ENCODE measurements at places on chromosomes 4 and X.

- no peak for DNase-seq
Measured at GRCh38 chr4:8035371-8035780, 95.7 kb upstream of the AFAP1 start.

DNA sequence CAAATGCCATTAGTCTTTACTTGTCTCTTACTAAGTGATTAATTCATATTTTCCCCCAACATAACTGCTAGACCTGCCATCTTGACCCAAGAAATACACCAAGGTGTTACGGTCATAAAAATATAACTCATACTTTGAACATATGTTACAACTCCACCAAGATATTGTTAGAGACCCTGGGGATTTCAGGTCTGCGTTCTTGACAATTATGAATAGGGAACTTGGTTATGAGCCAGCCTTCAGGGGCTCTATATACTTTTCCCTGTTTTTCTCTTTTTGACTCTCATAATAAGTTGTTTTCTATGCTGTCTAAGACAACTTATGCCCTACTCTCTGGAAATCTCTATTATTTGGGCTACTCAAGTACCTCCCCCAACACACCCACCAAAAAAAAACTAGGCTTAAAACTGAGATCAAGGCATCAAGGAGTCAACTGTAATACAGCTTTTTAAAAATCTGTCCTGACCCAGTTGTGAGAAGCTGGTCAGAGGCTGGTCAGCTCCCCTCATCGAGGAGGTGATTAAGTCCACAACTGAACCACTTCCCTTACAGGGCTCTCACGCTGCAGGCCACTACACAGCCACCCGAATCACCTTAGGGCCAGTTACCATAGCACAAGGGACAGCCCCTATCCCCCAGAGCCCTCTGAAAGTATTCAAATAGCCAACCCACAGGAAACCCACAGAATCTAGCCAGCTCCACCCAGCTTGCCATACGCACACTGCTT lies 10.5 kb upstream of the TLR3 start:
- DNase-seq = no peak

- no peak for DNase-seq
Measured at GRCh38 chr4:15653864-15654592, 1.1 kb downstream of the FBXL5 start.

DNA sequence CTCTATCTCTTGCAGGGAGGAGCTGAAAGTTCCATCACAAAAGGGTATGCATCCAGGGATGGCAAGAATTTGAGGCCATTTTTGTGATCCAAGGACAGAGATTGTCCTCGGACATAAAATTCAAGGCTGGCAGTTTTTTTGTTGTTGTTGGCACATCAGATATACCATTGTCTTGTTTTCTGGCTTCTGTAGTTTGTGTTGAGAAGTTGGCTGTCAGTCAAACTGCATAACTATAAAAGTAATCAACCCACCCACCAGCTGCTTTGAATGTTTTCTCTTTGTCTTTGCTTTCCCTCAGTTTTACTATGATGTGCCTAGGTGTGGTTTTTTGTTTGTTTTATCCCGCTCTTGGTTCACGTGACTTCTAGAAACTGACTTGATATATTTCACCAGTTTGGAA lies 21.6 kb upstream of the PDZD4 start:
- DNase-seq = no peak

DNA sequence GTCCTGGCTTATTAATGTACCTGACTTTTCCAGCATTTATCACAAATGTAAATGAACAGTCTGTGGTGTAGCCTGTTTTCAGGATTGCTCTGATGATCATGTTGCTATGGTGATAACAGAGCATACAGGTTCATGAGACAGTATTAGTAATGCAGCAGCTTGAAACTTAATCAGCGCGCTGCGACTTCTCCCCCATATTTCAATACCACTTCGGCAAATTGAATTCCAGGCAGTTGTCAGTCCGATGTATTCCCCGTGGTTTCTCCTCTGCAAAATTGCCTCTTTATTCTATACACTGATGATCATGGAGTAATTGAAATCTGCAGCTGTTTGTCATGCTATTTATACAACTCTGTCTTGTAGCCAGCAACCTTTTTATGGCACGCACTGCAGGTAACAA lies 239.3 kb downstream of the C4orf33 start:
- peak; percentile 28 for DNase-seq

GRCh38 chr4:53767482-53767881 lies 176.2 kb upstream of the LNX1 start:
- DNase-seq = no peak

DNA sequence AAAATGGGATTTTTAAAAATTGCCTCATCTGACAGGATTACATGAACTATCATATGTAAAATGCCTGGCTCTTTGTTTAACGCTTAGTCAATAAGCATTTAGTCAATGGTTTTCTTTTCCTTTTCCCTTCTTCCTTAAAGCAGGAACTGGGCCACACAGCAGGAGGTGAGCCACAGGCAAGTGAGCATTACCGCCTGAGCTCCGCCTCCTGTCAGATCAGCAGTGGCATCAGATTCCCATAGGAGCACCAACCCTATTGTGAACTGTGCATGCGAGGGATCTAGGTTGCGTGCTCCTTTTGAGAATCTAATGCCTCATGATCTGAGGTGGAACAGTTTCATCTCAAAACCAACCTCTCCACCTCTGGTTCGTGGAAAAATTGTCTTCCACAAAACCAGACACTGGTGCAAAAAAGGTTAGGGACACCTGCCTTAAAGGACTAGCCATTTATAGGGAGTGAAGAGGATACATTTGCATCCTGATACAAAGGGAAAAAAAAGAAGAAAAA lies 306.1 kb downstream of the FBXW7 start:
- peak; percentile 2 for DNase-seq

DNA sequence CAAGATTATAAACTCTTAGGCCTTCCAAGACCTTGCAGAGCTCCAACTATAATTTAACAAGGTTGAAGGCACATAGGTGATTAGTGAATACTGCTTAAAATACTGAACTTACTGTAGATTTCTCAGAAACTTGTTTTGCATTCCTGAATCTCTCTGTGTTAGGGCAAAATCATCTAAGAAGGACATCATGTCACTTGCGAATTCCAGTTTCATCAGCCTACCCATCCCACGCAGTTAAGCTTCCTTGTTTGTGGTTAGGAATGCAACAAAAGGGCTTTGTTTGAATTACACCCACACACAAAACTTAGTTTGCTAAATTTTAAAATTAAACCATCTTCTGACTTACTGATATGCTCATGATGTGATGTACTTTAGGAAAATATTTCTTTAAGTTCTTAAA lies 174.0 kb downstream of the SOWAHB start:
- DNase-seq = no peak

DNA sequence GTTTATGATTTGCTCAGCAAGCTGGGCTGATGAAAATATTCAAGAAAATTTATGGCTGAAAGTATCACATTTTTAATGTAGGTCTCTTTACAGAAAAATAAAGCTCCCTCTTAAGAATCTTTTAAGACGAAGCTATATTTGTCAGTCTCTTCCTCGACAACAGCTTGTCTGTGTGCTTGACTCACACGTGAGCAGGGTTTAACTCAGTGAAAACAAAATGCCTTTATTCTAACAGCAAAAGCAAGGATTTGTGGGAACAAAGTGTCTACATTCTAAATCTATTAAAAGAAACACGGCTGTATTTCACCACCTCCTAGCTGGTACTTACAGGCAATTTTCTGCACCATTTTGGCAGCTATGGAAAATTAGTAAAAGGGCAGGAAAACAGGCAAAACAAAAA lies 75.5 kb downstream of the NYX start:
- no peak for DNase-seq

DNA sequence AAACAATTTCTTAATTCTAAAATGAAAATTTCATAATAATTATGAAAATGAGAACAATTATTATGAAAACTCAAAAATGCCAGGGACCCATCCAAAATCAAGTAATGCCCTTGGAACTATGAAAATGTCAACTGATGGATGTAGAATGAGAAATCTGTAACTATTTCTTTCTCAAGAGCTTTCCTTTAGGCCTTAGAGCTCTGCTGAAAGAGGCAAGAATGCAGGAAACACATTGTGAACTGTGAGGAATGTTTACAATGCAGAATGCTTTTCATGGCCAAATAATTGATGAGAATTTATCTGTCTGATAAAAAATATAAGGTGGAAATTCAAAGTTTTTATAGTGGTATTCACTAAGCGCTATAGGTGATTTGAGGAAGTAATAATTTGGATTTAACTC lies 207.1 kb upstream of the PCDH18 start:
- DNase-seq = no peak

DNA sequence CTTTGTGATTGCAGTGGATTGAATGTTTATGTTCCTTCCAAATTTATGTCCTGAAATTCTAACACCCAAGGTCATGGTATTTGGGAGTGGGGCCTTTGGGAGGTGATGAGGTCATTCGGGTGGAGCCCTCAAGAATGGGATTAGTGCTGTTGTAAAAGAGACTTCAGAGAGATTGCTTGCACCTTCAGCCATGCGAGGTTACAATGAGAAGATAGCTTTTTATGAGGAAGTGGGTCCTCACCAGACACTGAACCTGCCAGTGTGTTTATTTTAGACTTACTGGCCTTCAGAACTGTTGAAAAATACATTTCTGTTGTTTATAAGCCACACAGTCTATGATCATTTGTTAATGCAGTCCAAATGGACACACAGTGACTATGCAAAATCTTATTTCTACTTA lies 161.0 kb upstream of the GPRIN3 start:
- no peak for DNase-seq

- DNase-seq = no peak
Measured at GRCh38 chr4:38958453-38959190, 73.6 kb downstream of the TMEM156 start.

DNA sequence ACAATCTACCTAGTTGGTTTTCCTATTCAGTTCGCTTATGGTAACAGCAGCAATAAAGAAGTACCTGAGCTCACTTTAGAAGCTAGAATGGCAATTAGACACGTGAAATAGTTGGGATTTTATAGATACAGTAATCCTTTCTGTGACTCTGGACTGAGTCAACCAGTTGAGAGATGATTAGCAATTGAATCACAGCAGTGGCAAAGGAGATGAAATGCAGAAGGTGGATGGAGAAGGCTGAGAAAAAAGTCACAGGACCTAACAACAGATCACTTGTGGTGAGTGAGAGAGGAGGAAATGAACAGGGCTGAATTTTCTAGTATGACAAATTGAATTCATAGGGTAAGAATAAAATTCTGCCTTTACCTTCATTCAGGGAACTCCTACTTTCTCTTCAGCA lies 197.1 kb upstream of the MAGEB18 start:
- DNase-seq = no peak

GRCh38 chr4:76952656-76953582 lies 3.4 kb downstream of the SEPTIN11 start:
- no peak for DNase-seq

DNA sequence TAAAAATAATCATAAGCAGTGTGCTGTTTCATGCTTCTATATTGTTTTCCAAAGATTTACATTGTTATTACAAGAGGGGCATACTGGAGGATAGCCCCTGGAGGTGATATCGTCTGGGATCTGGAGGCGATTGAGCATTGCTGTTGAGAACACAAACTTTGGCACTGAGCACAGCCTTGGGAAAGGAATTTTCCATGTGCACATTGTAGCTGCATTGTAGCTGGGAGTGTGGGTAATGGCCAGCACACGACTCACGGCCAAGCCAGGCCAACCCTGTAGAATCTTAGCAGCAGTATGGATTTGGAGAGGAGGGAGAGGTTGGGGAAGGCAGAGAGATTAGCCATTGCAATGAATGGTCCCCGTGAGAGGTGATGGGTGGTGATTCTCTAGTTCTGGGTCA lies 121.9 kb downstream of the SMIM20 start:
- DNase-seq = no peak

- DNase-seq = no peak
Measured at GRCh38 chrX:47745416-47745815, 86.4 kb upstream of the UXT start.

GRCh38 chr4:77473509-77473908 lies 132.1 kb upstream of the CXCL13 start:
- DNase-seq = no peak

DNA sequence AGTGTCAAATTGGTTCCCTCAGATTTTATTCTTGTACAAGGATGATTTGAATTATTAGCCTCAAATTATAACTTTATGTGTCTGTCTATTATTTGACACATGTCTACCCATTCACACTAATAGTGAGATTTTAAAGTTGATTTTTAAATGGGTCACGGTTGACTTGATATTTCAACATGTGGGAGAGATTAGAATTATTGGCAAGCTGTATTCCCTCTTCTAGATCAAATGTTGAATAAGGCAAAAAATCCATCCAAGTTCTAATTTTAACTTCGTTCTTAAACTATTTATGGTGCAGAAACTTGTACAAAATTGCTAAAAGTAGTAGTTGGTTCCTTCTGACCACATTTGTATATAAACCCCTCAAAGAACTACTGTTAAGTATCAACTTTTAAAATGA lies 1498.0 kb downstream of the STIM2 start:
- no peak for DNase-seq

GRCh38 chrX:150635952-150636351 lies 57.2 kb upstream of the MTMR1 start:
- DNase-seq = no peak

DNA sequence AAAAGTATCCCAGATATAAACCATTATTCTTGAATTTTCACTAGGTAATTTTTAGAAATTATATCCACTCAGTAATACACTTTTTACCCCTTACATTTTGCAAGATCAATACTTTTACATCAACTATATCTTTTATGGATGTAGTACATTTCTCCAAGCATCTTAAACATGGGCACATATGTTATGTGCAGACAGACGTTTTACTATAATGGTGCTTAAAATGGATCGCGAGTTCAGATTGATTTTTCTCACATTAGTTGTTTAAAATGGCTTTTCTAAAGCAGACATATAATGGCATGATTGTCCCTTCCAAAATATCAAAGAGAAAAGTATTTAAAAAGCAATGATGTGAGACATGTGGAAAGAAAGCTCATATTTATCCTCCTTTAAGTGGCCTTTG lies 786.1 kb downstream of the PDHA2 start:
- no peak for DNase-seq

DNA sequence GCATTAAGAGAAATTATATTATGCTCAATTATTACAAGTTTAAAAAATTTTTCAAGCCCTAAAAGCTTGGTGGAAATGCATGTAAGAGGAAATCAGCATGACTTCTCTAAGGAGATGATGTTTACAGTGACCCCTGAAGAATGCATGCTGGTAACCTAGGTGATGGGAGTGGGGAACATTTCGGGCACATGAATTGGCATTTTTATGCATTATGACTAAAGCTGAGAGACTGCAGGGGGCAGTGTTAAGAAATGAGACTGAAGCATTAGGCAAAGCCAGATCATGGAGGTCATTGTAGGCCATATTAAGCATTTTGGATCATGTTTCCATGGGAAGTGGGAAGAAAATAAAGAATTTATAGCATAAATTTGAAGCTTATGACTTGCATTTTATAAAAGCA lies 421.3 kb downstream of the FAT4 start:
- no peak for DNase-seq

DNA sequence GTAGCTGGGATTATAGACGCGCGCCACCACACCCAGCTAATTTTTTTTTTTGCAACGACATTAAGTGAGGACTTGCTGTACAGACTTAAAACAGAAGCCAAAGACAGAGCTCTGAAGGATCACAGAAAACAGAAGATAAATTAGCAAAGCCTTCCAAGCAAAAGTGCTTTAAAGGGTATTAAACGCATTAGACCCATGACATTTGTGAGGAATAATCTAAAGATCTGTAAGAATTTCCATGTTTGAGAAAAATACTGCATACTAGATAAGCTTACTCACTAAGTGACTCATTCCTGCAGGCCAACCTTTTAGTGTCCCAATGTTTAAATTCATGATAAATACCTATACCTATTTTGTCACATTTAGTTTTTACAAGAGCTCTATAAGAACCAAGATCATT lies 27.4 kb downstream of the SMARCA1 start:
- no peak for DNase-seq
